GM12865 (cell line): ENCODE measurements at places on chromosomes 3 and 15.

- DNase-seq: no peak
These were observed 562.6 kb downstream of the ZNF385D start for GRCh38 chr3:21188459-21188858.

- DNase-seq: peak; percentile 26
These were observed 28.4 kb downstream of the CCDC12 start for GRCh38 chr3:46947981-46948791.

GRCh38 chr15:77096138-77096537 lies 25.2 kb upstream of the TSPAN3 start:
- DNase-seq: no peak

GRCh38 chr15:39453620-39454019 lies 127.3 kb upstream of the THBS1 start:
- peak; percentile 79 for DNase-seq

GRCh38 chr3:38521391-38521987 lies 25.3 kb downstream of the EXOG start:
- DNase-seq: peak; percentile 77

DNA sequence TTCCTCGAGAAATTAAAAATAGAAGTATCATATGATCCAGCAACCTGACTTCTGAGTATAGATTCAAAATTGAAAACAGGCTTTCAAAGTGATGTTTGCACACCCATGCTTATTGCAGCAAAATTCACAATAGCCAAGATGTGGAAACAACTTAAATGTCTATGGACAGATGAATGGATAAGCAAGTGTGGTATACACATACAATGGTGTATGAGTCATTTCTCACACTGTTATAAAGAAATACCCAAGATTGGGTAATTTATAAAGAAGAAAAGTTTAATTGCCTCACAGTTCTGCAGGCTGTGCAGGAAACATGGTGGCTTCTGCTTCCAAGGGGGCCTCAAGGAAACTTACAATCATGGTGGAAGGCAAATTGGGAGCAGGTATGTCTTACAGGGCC lies 100.8 kb downstream of the KLF13 start:
- no peak for DNase-seq

DNA sequence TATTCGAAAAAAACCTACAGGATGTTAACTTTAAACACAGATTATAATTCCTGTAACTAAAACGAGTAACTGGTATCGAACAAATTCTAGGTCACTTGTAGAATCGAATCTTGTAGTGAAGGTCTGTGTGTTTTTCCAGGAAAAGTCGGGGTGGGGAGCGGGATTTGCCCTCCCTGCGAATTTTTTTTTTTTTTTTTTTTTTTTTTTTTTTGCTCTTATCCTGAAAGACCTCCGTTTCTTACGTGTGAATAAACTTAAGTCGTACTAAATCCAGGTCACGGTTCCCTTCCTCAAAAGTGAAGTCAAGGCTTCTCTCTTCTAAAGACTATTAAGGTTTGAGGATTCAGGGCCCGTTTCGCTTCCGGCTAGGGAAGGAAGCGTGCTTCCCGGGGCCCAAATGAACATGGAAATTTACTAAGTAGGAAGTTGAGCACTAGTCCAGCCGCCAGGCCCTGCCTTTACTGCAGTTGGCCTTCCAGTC lies 770 bp downstream of the TBC1D5 start:
- DNase-seq: no peak

- no peak for DNase-seq
These were observed 98.4 kb upstream of the BHLHE40 start for GRCh38 chr3:4880850-4881249.

GRCh38 chr3:146626403-146627122 lies 21.4 kb upstream of the PLSCR5 start:
- no peak for DNase-seq
